ENCODE measurements at places on chromosomes 13 and 19.
A peak's percentile ranks its signal among the peaks of the same experiment; 100 is the strongest.

GRCh38 chr19:12564016-12564664 is 12.9 kb upstream of the ZNF564 start:
- no peaks in the 10 kb centered on the region for H3K36me3 ChIP-seq
- peaks cover 4% of the 10 kb centered on the region for H3K27me3 ChIP-seq
- H3K4me3 ChIP-seq: no peak overlapping the region
- peak; percentile 82 for DNase-seq
- H3K27ac ChIP-seq: no peak overlapping the region

- peaks cover 3% of the 10 kb centered on the region for H3K4me1 ChIP-seq
- H3K36me3 ChIP-seq: no peaks in the 10 kb centered on the region
- H3K27ac ChIP-seq: no peak overlapping the region
- no peak for DNase-seq
Observed at GRCh38 chr19:46137915-46138473, 10.0 kb upstream of the IGFL2 start.

GRCh38 chr19:3387645-3388589 is 21.5 kb downstream of the NFIC start:
- DNase-seq: no peak
- H3K4me1 ChIP-seq: no peaks in the 10 kb centered on the region
- H3K27ac ChIP-seq: no peak overlapping the region
- no peaks in the 10 kb centered on the region for H3K36me3 ChIP-seq
- H3K27me3 ChIP-seq: no peaks in the 10 kb centered on the region

GRCh38 chr13:93740334-93740733 is 513.7 kb downstream of the GPC6 start:
- H3K27ac ChIP-seq: no peak overlapping the region
- H3K4me3 ChIP-seq: no peak overlapping the region
- H3K4me1 ChIP-seq: no peaks in the 10 kb centered on the region
- H3K36me3 ChIP-seq: no peaks in the 10 kb centered on the region

GRCh38 chr13:112651311-112651710 is 38.5 kb upstream of the ATP11A start:
- H3K4me3 ChIP-seq: no peak overlapping the region
- no peaks in the 10 kb centered on the region for H3K36me3 ChIP-seq
- DNase-seq: no peak
- no peaks in the 10 kb centered on the region for H3K4me1 ChIP-seq
- H3K27me3 ChIP-seq: no peaks in the 10 kb centered on the region
- no peak overlapping the region for H3K27ac ChIP-seq

DNA sequence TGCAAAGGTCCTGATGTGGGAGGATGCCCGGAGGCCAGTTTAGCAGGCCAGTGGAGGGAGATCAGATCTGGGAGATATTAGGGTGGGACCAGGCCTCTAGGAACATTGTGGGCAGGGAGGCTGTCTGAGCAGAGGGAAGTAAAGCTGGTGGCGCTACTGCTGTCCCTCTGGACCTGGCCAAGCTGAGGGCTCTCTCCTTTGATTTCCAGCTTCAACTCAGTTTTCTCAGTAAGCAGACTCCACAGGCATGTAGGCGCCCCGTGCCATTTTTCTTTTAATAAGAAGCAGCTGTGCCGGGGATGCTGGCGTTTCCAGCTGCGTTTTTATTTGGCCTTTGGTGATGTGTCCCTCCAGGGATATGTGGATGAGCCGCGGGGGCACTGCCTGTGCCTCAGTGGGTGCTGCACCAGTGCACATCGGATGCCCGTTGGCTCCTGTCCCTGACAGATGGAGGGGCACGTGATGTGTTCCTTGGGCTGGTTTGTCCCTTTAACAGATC is 6.7 kb downstream of the DNM2 start:
- peaks cover 35% of the 10 kb centered on the region for H3K36me3 ChIP-seq
- no peak overlapping the region for H3K4me3 ChIP-seq
- DNase-seq: no peak
- H3K27ac ChIP-seq: no peak overlapping the region
- peaks cover 23% of the 10 kb centered on the region for H3K4me1 ChIP-seq

DNA sequence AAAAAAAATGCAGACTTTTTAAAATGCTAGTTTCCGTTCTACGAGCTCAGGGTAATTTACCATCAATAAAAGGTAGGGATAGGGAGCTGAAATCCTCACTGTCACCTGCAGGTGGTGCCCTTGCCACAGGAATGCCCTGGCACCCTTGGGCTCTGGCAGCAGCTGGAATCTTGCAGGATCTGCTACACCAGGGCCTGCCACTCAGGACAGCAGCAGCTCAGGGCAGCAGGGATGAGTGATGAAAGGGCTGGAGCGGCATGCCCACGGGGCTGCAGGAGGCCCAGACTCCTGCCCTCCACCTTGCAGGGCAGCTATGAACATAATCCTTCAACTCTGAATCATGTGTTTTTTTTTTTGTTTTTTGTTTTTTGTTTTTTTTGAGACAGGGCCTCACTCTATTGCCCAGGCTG is 54.0 kb downstream of the GNG7 start:
- no peak overlapping the region for H3K4me3 ChIP-seq
- H3K27ac ChIP-seq: no peak overlapping the region
- peak; percentile 41 for DNase-seq
- H3K27me3 ChIP-seq: no peaks in the 10 kb centered on the region
- no peaks in the 10 kb centered on the region for H3K36me3 ChIP-seq

DNA sequence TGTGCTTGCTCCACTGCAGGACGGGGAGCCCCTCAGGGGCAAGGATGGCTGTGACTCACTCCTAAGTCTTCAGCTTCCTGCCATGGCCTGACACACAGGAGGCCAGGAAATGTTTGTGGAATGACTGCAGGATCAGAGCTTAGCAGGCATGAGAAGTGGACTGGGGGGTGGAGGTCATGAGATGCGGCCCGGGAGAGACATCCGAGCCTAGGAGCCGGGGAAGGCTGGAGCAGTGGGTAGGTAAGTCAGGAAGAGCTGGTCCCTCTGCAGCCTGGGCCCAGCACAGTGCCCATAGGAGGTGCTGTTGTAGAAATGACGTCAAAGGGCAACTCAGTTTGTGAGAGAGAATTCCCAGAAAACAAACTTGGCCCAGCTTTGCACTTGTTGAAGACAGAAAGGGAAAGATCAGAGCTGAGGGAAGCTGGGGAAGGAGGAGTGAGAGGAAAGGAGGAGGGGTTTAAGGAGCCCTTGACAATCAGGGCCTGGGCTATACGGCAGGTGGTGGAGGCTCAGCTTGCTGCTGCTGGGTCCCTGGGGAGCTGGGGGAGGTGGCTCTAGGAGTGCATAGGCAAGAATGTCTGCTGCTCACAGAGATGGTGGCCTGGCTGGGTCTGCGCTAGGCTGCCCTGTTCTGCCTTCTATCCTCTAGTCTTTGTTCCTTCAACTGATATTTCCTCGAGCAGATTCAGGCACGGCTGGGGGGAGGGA is 18.5 kb downstream of the POU2F2 start:
- no peak overlapping the region for H3K27ac ChIP-seq
- peaks cover 12% of the 10 kb centered on the region for H3K4me1 ChIP-seq
- peaks cover 29% of the 10 kb centered on the region for H3K36me3 ChIP-seq
- DNase-seq: no peak

DNA sequence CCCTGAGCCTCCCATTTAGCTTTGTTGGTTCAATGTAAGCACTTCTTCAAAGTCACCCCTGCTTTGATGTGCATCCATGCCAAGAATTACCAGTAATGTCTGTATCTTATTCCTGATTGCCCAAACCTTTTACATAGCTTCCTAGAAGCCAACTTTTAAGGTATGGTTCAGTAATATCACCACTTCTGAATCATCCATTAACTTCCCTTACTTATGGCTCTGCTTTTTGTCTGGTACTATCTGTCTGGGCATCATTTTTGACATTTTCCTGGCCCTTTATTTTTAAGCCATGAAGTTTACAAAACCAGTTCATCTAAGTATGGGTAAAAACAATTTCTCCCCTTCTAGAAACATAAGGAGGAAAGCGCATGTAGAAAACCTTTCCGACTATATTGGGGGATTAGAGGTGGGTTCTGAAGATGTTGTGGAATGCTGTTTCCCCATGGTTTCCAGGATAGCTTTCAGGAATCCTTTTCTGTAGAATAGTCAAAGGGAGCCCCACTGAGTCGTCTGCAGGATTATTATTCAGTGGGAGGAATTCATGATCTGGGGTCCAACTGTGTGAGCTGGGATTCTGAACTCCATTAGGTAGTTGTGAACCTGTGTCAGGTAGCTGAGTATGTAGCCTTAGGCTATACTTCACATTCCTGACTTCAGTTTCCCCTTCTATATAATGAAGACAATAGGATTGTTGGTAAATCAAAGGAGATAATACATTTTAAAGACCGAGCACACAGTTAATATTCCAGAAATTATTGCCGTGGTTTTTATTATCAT is 163.8 kb downstream of the SUCLA2 start:
- H3K36me3 ChIP-seq: no peaks in the 10 kb centered on the region
- H3K27ac ChIP-seq: no peak overlapping the region
- DNase-seq: no peak
- H3K4me3 ChIP-seq: no peak overlapping the region
- H3K4me1 ChIP-seq: no peaks in the 10 kb centered on the region
- no peaks in the 10 kb centered on the region for H3K27me3 ChIP-seq

- no peak for DNase-seq
- no peaks in the 10 kb centered on the region for H3K36me3 ChIP-seq
Observed at GRCh38 chr13:40536443-40537113, 129.9 kb downstream of the FOXO1 start.

DNA sequence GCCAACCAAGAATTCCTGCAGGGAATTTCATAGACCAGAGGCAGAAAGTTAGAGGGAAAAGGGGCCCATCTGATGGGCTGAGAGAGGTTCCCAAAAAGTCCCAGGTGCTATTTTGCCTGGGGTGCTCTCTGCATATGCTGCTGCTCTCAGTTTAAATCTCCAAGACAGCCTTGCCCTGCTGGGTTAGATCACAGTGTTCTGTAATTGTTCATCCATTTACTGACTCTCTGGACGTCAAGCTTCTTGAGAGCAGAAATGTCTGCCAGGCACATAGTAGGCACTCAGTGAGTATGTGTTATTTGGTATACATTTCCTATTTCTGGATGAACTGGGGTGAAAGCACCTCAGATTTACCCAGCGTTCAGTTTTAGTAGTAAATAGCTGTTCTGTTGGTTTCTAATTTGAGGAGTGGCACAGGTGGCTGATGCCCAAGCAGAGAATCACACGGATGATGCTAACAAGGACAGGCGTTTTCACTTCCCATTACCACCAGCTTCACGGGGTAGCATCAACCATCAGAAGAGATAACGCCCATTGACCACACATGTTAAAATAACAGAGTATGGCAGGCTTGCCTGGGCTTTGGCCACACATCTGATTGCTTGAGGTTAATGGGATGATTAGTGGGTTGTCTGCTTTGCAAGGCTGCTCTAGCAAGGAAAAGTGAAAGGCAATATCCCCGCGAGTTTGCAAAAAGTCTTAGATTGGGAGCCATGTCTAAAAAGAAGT is 161.1 kb downstream of the SLC7A1 start:
- H3K36me3 ChIP-seq: no peaks in the 10 kb centered on the region
- H3K27me3 ChIP-seq: peaks cover 22% of the 10 kb centered on the region
- H3K27ac ChIP-seq: no peak overlapping the region
- no peak overlapping the region for H3K4me3 ChIP-seq

GRCh38 chr13:99366075-99366987 is 59.1 kb upstream of the GPR183 start:
- no peak for DNase-seq
- peaks cover 74% of the 10 kb centered on the region for H3K4me1 ChIP-seq
- no peaks in the 10 kb centered on the region for H3K27me3 ChIP-seq
- H3K36me3 ChIP-seq: peaks cover 55% of the 10 kb centered on the region

GRCh38 chr13:47594833-47595232 is 406.2 kb downstream of the SUCLA2 start:
- H3K36me3 ChIP-seq: no peaks in the 10 kb centered on the region
- H3K4me3 ChIP-seq: no peak overlapping the region
- H3K27me3 ChIP-seq: no peaks in the 10 kb centered on the region
- DNase-seq: no peak

DNA sequence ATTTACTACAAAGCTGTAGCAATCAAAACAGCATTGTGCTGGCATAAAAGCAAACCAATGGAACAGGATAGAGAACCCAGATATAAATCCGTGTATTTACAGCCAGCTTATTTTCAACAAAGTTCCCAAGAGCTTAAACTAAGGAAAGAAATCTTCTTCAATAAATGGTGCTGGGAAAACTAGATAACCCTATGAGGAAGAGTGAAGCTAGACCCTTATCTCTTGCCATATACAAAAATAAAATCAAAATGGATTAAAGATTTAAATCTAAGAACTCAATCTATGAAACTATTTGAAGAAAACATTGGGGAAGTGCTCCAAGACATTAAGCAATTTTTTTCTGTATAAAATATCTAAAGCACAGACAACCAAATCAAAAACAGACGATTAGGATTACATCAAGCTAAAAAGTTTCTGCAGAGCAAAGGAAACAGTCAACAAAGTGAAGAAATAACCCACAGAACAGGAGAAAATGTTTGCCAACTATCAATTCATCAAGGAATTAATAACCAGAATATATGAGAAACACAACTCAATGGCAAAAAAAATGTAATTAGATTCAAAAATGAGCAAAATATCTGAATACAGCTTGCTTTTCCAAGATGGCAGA is 480.7 kb downstream of the LMO7 start:
- DNase-seq: no peak
- no peaks in the 10 kb centered on the region for H3K36me3 ChIP-seq
- no peak overlapping the region for H3K27ac ChIP-seq
- H3K27me3 ChIP-seq: no peaks in the 10 kb centered on the region
- no peak overlapping the region for H3K4me3 ChIP-seq
- no peaks in the 10 kb centered on the region for H3K4me1 ChIP-seq

GRCh38 chr13:102626928-102627327 is 30.1 kb downstream of the TPP2 start:
- no peak for DNase-seq
- no peak overlapping the region for H3K27ac ChIP-seq
- H3K4me1 ChIP-seq: no peaks in the 10 kb centered on the region
- H3K27me3 ChIP-seq: no peaks in the 10 kb centered on the region
- peaks cover 48% of the 10 kb centered on the region for H3K36me3 ChIP-seq

- no peak for DNase-seq
- no peak overlapping the region for H3K27ac ChIP-seq
- no peaks in the 10 kb centered on the region for H3K4me1 ChIP-seq
- H3K27me3 ChIP-seq: no peaks in the 10 kb centered on the region
- H3K4me3 ChIP-seq: no peak overlapping the region
Observed at GRCh38 chr19:30516531-30516930, 144.3 kb downstream of the ZNF536 start.

DNA sequence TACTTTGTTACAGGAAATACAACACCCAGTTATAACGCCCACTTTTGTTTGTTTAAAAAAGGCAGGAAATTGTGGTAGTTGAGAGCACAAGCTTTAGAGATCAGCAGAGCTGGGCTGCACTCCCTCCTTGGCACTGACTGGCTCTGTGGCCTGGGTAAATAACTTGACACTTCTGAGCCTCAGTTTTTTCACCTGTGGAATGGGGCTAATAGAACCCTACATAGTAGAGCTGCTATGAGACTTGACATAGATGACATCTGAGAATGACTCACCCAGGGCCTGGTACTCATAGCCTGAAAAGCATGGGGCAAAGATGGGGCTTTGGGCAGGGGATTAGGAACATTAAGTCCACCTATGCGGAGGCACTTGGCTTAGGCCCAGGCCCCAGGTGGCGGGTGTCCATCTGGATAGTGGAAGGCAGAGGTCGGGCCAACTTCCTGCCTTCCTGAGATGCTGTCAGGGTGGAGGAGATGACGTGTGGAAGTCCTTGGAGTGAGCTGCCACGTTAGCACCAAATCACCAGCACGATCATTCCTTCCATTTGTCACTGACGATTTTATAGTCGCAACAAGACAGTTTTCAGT is 159.1 kb downstream of the KATNAL1 start:
- DNase-seq: peak; percentile 41
- peaks cover 20% of the 10 kb centered on the region for H3K36me3 ChIP-seq
- H3K4me1 ChIP-seq: peaks cover 80% of the 10 kb centered on the region
